Amygdala (tissue), 56 donors: ENCODE measurements at places on chromosomes 6 and 20.

DNA sequence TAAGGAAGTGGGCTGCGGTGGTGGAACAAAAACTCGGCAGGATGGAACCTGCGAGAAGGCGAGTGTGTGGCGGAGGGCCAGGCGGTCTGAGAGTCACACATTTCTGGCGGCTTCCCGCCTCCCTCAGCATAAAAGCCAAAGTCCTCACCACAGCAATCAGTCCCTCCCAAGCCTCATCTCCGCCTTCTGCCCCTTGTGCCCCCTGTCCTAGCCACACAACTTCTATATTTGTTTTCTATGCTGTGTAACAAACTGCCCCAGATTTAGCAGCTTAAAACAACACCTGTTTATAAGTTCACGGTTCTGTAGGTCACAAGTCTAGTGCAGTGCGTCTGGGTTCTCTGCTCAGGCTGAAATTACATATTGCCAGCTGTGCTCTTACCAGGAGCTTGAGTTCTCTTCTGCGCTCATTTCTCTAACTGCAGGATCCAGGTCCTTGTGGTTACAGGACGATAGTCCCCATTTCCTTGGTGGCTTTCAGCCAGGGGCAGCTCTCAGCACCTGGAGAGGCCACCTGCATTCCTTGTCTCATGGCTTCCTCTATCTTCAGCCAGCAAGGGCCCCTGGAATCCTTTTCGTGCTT lies 11.7 kb upstream of the SPO11 start:
- DNase-seq = no peak

DNA sequence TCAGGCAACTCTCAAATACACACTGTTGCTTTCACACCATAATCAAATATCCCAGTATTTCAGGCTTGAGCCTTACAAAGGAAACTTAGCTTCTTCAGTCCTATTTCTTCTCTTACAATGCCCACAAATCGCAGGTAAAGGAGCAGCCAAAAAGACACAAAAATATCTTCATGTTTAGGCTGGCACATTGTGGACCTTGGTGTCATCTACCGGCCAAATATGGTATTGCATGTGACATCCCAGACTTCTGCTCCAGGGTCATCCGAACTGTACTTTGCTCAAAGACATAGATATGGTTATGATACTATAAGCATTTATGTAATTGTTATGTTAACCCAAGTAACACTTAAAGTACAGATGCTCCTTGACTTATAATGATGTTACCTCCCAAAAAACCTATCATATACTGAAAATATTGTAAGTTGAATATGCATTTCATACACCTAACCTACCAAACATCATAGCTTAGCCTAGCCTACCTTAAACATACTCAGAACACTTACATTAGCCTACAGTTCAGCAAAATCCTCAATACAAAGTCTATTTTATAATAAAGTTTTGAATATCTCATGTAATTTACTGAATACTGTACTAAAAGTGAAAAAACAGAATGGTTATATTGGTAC lies 4.6 kb downstream of the OR2H2 start:
- DNase-seq = no peak

- DNase-seq = no peak
Measured at GRCh38 chr6:9131616-9132015, 696.3 kb upstream of the SLC35B3 start.

DNA sequence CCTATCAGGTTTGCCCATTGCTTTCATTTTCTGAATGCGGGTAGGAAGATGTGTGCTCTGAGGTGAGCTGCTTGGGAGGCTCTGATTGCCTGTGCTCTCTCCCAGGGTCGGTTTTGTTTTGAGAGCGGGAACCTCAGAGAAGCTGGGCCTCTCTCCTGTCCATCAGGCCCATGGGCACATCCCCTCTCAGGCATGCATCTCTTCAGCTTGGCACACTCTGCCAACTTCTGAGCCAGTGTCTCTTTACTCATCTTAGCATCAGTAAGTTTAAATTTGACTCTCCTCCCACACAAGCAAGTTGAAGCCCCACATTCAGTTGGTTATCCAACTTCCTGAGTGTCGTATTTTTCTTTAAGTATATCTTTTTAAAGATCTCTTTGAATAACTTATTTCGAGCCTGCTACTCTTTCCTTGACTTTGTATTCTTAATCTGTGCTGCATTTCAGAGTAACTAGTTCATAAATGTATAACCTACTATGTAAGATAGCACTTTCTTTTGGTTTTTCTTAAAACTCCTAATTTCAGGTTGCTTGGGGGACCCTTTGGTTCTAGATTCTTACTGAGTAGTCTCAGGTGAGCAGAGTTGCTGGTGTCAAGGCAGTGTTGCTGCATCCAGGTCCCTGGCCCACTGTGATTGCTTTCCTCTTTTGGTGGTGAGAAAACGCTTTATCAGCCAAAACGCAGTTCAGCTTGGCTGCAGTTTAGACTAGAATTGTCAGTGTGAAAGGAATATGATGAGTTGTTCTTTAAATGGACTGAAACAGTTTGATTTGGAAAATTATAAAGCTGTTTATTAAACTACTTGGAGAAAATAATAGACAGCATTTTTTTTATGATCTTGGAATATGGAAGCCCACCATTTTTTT lies 54.8 kb downstream of the SNX9 start:
- DNase-seq = no peak

DNA sequence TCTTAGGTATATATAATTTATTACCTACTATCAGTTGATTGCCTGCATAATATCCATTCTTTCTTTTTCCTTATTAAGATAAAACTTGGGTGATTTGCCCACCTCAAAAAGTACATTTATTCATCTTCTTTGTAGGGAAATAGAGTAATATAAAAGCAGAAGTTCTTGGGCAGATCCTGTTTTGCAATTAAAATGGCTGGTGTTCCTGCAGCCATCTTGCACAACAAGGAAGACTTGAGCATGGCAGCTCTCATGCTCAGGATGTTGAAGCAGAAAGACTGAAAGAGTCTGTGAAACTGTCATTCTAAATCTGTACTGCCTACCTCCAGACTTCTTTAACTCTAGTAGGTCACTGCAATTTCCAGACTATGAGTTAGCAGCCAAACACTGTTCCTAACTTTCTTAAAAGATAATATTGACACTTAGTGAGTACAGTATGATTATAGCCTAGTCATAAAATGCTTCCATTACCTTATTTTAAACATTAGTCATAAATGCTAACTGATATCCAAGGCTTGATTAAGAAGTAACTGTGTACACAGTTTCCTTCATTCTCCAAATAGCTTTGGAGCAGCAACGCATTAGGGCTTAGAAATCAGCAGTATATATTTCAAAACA lies 24.6 kb upstream of the HTR1B start:
- no peak for DNase-seq

DNA sequence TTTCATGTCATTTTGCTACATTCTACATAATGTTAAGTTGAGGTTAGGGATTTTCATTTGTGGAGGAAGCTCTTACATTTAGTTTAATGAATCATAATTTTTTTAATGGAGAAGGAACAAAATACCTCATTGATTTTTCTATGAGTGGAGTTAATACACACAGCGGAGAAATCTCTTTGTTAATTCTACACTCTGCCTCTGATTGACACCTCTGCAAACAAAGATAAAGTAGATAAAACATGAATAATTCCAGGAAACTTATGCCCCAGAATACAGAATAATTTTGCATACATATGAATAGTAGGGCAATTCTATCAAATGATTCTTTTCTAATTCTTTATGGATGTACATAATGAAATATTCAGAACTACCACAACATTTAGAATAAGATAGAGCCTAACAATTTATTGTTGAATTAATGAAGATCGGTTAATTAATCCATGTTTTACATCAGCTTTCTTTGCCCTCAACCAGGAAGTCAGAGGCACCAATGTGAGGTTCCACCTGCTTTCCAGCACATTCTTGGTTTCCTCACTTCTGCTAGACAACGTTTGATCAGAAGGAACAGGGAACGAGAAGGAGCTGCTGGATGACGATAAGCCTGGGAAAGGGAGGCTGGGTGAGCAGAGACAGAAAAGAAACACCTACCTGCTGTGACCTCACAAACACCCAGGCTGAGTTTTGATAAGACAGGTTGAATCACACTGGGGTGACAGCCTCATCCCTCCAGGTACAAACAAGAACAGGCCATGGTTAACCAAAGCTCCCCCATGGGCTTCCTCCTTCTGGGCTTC lies 4.3 kb downstream of the OR2H1 start:
- no peak for DNase-seq

- DNase-seq = no peak
Measured at GRCh38 chr6:160356074-160356744, 8.0 kb downstream of the SLC22A3 start.

DNA sequence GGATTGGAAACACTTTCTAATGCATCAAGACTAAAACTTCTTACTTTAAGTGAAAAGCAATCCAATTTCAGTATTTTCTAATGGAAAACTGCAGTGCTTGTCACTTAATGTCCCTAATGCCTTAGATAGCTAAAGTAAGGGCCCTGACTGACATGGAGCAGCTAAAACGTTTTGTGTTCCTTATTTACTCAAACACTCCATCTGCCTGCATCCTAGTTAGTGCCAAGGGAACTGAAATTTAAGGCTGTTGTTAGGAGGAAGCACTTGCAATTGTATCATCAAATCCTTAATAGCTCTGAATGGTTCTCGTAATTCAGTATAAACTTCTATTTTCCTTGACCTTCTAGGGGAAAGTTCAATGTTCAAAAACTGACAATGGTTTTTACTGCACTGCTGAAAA lies 127.4 kb downstream of the GJA10 start:
- DNase-seq = no peak

- no peak for DNase-seq
Measured at GRCh38 chr6:69704916-69705315, 91.9 kb downstream of the LMBRD1 start.

GRCh38 chr6:78427386-78427785 lies 440.0 kb upstream of the IRAK1BP1 start:
- DNase-seq = no peak

- DNase-seq = no peak
Measured at GRCh38 chr20:44648068-44648467, 3.4 kb downstream of the ADA start.

GRCh38 chr6:131787079-131787478 lies 20.7 kb upstream of the ENPP1 start:
- no peak for DNase-seq

DNA sequence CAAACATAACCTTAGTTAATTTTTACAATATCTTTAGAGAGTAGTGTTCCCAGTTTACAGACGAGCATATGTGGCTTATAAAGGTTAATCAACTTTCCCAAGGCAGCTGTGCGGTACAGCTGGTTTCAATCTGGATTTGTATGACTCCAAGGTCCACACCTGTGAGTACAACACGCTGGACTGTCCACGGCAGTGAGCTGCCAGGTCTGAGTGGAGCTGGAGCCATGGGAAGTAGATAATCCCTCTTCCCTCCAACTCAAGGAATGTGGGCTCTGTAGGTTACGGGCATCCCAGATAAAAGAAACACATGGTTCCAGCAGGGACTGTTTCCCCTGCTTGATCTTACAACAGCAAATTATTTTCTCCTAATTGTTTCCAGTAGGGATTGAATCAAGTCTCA lies 102.2 kb downstream of the SOD2 start:
- no peak for DNase-seq

DNA sequence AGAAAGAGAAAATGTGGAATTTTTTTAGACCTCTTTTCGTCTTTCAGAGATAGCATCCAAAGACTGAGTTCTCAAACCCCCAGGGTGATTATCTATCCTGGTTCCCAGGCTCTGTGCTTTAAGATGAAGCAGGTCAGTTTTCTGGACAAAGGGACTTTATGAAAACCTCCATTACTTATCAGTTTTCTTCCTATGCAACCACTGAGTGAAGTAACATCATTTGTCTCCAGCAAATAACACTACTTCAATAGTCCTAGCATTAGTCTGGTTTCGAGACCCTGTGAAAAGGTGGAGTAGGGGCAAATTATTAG lies 18.3 kb upstream of the HLA-DRB1 start:
- DNase-seq = no peak

- DNase-seq = no peak
Measured at GRCh38 chr6:46581459-46582177, 71.0 kb downstream of the CYP39A1 start.

DNA sequence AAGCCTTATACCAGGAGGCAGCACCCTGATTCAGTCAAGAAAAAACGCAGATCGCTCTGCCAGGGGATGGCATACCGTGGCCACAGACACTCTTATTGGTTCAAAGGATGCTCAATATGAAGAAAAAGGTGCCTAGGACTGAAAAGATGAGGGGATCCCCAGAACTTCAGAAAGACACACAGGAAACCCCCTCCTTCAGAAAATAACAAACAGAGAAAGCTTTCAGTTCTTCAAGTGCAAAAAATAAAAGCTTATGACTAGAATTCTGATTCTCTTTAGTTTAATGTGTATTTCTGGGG lies 17.7 kb upstream of the MYB start:
- no peak for DNase-seq

DNA sequence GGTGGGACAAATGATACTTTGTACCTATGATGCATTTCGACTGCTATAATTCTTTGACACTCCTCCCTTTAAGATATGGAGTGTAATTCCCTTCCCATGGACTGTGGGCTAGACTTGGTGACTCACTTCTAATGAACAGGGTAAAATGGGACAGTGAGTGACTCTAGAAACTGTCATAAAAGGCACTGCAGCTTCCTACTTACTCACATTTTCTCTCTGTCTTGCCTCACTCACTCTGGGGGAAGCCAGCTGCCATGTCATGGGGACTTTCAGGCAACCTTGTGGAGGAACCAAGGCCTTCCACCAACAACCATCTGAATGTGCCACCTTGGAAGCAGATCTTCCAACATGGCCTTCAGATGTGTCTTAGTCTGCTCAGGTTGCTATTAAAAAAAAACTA lies 12.9 kb upstream of the GFOD1 start:
- DNase-seq = no peak

DNA sequence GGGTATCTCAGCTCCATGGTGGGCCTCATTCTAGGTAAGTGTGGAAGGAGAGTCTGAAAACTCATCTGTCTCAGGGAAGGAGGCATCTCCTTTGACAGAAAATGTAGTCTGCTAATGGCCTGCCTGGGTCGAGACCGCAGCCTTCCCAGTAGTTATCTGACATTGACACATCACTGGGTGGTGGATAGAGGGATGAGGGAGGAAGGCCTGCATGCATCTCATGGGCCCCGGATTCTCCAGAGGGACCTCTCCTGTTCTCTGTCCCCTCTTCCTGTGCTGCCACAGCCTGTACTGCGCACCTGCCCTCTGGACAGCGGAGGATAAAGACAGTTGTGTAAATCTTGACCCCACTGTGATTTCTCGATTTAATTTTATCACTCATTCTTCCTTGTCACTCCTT lies 4.7 kb downstream of the PCMTD2 start:
- DNase-seq = no peak

DNA sequence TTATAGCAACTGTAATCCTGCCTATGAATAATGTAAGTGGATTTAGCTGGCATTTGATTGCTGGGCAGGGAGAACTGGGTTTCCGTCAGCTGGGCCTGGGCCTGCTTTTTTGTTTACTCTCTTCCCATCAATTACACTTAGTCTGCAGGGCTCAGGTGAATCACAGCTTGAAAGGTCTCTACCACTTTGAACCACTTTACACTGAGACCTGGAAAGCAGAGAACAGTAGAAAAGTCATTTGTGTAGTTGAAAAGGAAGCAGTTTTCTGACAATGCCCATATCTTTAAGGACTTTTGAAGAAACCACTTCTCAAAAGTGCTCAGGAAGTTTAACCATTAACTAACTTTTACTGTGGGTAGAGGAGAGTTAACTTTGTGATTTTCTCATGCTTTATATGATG lies 315.4 kb upstream of the SASH1 start:
- no peak for DNase-seq

GRCh38 chr6:169994739-169995138 lies 243.3 kb downstream of the ERMARD start:
- no peak for DNase-seq

- DNase-seq = no peak
Measured at GRCh38 chr20:19161336-19161735, 51.1 kb upstream of the SLC24A3 start.

GRCh38 chr6:166296035-166296883 lies 11.9 kb downstream of the PRR18 start:
- no peak for DNase-seq
